Stimulated activated CD8-positive, alpha-beta memory T cell treated with anti-CD3 and anti-CD28 coated beads, Interleukin-7, amount 100 ng/mL, for 4 hours (primary cell): ENCODE measurements at places on chromosomes 7 and 10.

DNA sequence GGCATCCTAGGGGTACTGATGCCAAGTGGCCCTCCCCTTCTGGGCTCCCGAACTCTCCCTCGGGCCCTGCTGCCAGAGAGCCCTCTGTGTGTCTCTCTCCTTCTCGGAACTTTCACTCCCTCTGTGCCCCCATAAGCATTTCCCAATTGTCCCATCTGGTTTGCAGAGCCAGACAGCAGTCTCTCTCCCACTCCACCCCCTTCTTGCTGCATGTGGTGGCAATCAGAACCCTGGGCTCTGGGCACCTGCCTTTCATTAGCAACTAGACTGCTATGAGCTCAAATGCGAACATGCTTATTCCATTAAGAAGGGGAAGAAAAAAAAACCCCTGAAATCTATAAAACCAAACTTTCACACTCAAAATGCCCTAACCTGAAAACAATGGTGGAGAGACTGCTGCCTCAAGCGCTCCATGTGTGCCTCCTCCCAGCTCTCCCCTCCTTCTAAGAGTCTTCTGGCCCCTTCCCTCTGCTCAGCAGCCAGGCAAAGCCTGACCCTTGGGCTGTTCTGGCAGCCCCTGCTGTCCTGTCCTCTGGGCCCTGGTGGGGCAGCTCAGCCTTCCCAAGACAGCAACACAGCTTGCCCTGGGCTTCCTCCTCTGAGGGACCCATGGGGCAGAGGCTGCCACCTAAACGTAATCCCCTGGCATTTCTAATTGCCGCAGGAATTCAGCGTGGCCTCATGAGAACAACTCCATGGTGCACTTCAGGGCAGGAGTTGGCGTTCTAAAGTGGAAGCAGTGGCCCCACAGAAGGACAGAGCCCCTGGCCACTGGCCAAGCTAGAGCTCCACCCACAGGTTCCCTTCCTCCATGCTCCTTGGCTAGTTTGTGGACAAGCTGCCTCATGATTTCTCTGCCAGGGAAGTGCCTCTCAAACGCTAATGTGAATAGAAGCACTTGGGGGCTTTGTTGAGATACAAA is 415.4 kb downstream of the PLXNA4 start:
- no peak for DNase-seq

DNA sequence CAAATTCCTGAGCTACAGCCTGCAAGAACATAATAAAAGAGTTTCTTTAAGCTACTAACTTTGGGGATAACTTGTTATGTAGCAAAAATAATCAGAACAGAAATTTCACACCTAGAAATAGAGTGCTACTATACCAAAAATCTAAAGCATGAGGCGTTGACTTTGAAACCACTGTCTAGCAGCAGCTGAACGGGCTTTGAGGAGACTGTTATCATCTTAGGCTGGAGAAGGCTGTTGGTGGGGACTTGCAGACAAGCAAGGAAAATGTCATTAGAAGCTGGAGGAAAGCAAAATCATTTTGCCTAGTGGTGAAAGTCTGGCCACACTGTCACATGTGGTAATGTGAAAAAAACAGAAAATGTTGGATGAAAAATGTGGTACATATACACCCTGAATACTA is 48.4 kb upstream of the ST8SIA6 start:
- DNase-seq, result no peak

DNA sequence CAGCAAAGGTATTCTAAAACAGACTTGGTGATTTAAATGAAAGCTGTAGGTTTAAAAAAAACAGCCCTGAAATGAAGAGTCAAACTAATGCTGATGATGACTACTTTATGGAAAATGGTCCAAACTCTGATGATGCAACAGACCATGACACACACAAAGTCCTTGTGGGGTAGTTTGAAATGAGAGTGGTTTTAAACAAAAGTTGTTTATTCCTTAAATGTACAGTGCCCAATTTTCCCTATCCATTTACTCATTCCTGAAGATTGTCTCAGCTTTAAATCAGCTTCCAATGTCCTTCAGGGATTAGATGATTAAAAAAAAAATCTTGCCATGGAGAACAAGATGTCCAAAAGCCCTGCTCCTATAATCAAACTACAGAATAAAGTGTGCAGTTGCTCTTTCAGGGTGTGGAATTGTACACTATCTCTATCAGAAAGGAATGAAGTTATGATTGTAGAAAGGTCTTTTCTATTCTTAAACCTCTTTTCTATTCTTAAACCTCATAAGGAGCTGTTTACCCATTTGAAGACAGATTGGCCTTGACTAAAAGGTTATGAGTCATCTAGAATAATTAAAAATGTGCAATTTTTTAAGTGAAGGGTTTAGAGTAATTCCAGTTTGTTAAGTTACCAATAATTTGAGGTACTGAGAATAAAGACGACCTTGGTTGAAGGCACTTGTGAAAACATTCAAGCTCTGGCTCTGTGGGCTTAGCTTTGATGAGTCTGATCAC is 70.2 kb upstream of the ITGA8 start:
- DNase-seq, result no peak

GRCh38 chr10:82738592-82738991 is 863.6 kb downstream of the NRG3 start:
- DNase-seq, result no peak

DNA sequence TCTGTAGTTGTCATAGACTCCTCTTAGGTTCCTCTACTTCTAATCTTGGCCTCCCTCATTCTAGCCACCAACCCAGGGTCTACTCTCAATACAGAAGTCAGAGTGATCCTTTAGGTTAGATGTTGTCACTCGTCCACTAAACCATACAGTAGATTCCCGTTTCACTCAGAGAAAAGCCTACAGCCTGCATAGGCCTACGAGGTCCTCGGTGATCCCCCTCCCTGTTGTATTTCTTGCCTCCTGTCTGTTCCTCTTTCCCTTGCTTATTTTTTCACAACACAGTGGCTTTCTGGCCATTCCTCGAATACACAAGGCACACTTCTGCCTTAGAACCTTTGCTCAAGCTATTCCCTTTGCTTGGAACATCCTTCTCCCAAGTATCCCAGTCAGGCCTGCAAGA is 183.0 kb upstream of the PRSS1 start:
- DNase-seq, result no peak

GRCh38 chr10:7421526-7421925 is 10.7 kb upstream of the SFMBT2 start:
- no peak for DNase-seq

DNA sequence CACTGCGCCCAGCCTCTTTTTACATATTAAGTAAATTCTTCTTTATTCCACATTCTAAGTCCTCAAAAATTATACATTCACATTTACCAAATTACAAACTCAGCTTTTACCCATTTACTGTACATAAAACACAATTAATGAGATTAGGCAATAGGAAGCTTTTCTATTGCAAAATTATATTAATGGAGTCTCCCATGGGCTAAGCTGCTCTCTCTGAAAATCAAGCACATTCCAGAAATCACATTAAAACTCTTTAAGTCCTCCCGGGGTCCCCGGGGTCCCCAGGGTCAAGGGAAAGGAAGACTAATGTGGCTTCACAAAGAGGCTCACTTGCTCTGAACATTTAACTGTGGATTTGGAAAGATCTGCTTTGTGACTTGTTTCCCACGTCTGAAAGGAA is 127.4 kb upstream of the KMT2E start:
- no peak for DNase-seq

DNA sequence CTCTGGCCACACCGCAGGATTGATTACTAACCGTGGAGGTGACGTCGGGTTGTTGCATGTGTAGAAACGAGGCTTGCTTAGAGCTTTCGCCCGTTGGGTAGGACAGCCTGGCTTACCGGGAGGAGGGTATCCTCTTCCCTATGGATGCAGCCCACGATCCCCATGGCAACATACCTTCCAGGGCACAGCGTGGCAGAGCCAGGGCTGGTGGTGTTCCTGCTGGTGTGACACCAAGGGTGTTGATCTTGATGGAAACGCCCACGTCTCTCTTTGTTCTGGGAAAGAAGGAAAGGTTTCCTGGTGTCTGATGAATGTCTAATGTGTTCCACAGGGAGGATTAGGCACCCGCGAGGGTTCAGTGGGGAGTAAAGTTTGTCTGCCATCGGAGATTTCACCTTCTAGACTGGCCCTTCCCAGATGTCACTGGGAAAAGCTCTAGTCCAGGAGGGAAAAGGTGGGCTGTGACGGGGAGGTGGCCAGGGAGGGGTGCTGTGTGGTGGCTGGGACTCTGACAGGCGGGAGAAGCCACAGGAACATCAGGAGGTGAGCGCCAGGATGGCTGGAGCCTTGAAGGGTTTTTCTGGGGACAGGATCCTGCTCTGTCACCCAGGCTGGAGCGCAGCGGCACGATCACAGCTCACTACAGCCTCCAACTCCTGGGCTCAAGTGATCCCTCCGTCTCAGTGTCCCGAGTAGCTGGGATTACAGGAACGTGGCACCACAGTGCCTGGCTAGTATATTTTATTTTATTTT is 102.1 kb downstream of the CUX1 start:
- DNase-seq, result no peak

- DNase-seq, result no peak
These were observed 298.2 kb upstream of the LRGUK start for GRCh38 chr7:133828906-133829305.

DNA sequence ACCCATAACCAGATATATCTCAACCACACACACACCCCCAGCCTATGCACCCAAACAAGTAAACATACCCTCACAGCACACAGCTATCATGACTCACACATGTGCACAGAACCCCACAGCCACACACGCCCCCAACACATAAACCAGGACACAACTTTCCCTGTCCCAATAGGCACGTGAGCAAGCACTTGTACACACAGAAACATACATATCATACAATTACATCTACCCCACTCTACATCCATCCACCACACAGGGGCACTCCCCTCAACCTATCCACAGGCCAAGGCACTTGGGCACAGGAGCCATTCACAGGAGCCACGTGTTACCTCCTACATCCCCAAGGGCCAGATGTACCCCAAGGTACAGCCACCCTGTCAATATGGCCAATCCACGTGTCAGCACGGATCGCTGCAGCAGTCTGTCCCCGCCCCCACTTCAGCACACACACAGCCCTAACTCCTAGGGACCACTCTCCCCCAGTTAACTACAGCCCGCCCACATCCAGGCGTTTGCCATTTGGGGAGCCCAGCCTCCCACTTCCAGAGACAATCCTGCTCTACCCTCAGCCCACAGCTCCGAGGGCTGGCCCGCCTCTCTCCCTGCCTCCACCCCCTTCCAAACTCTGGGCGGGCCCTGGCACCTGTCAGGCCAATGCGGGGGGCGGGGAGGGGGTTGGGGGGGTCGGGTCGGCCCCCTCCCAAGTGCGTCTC is 163.5 kb downstream of the SH3PXD2A start:
- no peak for DNase-seq

DNA sequence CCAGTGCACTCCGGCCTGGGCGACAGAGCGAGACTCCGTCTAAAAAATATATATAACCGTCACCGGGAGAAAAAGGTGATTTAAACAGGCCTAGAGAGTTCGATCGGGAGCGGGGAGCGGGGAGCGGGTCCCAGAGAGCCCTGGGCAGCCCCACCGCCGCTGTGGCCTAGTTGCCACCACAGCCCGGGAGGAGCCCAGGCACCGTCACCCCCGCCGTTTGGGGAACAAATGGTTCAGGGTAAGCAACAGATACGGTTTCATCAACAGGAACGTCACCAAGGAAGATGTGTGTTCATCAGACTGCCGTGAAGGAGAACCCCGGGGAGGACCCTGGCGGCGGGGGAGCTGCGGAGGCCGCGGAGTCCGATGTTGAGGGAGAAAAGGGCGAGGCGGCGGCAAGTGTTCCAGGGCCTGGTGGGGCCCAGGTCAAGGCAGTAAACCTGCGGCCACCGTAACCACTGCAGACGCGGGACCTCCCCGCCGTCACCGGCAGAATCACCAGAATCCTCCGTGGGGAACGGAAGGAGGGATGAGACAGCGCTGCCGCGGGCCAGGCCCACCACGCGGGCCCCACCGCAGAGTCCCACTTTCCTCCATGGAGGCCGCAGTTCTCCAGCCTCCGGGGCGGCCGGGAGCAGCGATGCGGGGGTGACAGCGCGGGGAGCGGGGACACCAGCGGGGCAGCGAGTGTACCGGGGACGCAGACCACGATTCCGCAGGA is 103.4 kb downstream of the GALNT11 start:
- no peak for DNase-seq

GRCh38 chr7:47941136-47941844 is 7.0 kb downstream of the PKD1L1 start:
- DNase-seq, result no peak

- DNase-seq, result no peak
These were observed 103.8 kb downstream of the ATE1 start for GRCh38 chr10:121823993-121824463.

DNA sequence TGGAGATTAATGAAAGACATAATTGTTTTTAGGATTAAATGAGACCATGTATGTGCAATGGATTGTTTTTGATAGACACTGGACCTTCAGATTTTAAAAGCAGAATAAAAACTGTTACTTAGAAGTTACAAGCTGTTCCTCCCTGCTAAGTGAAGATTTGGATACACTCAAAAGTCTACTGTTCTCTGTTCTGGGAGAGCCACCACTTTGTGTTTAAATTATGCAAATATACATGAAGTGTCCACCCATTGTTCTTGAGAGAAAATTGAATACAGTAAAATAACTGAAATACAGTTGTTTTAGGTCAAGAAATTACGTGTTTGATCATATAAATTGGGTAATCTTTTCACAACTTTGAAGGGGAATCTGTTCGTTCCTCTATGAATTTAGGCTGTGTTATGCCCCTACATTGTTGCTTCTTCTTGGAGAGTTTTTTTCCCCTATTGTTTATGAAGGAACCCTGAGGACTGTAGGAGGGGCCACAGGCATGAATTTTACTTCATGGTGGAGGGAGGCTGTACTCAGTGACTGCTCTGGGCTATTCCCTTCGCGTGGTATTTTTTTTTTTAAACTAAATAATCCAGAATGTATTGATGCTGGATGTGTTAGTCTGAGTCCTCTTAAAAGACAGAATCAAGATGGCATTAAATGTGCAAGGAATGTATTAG is 18.6 kb upstream of the VCL start:
- DNase-seq, result no peak

GRCh38 chr7:149494738-149495368 is 2.8 kb downstream of the ZNF746 start:
- no peak for DNase-seq

GRCh38 chr7:45598886-45599520 is 24.8 kb downstream of the ADCY1 start:
- no peak for DNase-seq

DNA sequence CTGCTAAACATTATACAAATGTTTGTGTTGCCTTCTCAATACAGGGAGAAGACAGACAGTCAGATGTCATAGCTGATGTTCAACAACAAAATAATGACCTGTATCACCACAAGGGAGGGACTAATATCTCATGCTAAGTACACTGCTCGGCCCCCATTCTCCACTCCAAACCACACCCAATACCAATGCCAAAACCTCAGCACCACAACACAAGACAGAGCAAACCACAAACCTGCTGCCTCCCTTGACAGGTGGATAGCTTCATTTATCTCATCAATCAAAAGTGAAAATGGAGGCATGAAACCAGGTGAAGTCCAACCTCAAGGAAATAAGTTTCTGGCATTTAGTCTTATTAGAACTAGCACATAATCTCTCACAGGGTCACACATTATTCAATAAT is 109.5 kb downstream of the PARD3 start:
- no peak for DNase-seq

DNA sequence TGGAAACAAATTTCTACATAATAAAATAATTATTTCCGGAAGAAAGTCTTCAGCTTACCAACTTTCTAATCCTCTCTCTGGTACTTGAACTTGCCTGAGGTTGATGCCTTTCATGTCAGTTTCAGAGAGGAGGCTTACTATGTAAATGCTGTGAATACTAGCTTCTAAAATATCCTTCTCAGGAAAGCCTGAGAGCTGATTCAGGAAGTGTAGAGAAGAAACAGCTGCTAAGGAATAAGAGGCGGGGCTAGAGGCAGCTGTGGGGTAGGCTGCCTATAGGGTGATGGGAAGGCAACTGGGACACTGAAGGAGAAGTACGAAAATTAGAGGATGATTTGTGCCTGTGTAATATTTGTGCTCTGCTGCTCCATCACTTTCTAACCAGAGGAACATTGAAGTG is 69.3 kb downstream of the AVL9 start:
- DNase-seq, result no peak
